ENCODE measurements at places on chromosomes 3 and 15.

- DNase-seq = no peak
Measured at GRCh38 chr3:101879623-101880284, 30.4 kb downstream of the NFKBIZ start.

GRCh38 chr15:96270581-96271172 is 59.8 kb upstream of the NR2F2 start:
- DNase-seq = no peak

- DNase-seq = no peak
Measured at GRCh38 chr3:60178931-60179653, 1072.2 kb downstream of the FHIT start.

DNA sequence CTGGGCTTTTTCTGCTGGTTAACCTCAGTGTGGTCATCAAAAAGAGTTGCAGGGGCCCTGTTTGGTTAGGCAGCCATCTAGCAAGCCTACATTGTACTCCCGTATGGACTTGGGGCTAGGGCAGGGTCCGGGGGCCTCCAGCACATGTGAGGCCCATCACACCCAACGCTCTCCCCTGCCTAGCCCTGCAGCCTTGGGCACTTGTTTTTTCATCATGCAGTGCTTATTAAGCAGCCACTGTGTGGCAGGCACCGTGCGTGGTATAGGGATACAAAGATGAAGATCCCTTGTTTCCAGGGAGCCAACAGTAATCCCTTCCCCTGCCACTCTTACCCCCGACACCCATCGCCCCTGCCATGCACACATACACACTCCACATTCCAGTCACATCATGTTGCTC is 14.2 kb downstream of the MRAS start:
- no peak for DNase-seq

GRCh38 chr15:68412218-68412617 is 19.7 kb downstream of the ITGA11 start:
- no peak for DNase-seq

- DNase-seq = no peak
Measured at GRCh38 chr15:31017311-31017710, 25.9 kb upstream of the MTMR10 start.

- no peak for DNase-seq
Measured at GRCh38 chr3:106714400-106714799, 662.8 kb upstream of the CCDC54 start.

GRCh38 chr3:175018946-175019727 is 160.0 kb downstream of the NAALADL2 start:
- DNase-seq = no peak

DNA sequence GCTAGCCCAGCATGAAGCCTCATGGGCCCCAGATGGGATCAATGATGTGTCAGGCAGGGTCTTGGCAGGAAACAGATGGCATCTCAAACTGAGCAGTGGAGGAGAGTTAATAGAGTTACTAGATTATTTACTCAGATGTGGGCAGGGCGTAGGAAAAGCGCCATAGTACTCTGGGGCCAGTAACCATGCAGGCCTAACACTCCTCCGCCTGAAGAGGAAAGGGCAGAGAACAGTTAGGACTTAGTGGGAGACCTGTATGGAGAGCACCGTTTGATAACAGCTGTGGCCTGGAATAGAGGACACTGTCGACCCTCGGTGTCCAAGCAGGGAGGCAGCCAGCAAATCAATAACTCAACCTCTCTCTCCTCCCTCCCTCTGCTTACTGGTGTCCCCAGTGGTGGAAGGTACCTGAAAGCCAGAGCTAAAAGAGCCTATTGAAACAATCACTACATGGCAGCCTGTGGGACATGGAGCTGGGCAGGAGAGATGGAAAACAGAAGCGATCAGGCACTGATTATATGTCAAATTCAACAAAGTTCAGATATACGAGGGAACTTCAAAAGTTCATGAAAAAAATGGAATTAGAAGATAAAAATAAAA is 111.4 kb upstream of the CCNL1 start:
- no peak for DNase-seq

- no peak for DNase-seq
Measured at GRCh38 chr15:79408041-79408440, 24.1 kb upstream of the MINAR1 start.

All from NCI-H510A (cell line).